Lower leg skin (tissue), 4 donors: ENCODE measurements at places on chromosomes 6 and 20. TPM values are rescaled to one million over a fixed set of nuclear protein-coding genes. Genes with fewer than 3 reads are reported as not detected.

DNA sequence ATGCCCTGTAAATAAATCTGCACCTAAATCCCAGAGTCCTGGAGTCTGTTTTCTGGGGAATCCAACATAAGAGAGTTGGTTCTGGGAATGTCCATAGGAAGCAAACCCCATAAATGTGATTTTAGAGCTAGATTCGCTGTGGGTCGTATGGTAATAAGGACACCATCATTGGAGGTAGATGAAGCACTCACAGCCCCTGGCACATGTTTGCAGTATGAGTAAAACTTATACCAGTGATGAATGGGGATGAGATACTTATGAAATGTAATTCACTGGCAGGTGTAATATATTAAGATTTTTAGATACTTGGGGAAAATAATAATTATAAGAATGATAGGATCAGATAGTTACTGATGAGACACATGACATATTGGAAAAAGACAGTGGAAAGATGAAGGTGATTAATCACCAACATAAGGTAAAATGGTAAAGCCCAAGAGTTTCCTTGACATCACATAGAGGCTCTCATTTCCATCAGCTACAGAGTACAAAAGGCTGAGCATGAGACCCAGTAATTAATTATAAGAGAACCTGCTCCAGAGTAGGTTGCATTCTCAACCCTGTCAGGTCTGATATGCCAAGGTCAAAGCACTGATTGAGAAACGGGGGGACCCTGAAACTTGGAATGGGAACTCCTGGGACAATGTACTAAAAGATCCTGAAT, 44.7 kb upstream of the THEMIS start:
- DNase-seq: no peak

- DNase-seq: peak; percentile 89
Observed at GRCh38 chr6:90296341-90297114, at the start of gene BACH2. TSS of gene BACH2 (minus strand) at chr6:90296843. CDS start at chr6:90008844, 287,999 bp downstream.

GRCh38 chr6:2028457-2029038, 216.9 kb downstream of the GMDS start:
- no peak for DNase-seq

DNA sequence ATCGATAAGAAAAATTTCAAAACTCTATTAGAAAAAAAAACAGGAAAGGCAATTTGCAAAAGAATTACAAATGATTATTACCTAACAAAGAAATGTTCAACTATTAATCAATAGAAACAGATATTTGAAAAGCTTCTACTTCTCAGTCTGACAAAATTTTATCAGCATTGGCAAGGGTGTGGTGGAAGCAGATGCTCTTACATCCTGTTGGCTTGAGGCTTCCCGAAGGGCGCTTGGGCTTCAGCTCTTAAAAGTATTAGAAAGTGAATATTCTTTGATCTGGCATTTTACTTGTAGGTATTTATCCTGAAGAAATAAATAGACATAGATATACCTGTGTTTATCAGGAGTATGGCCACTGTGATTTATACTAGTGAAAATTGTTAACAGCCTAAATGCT, 38.7 kb downstream of the SLC35D3 start:
- DNase-seq: no peak

GRCh38 chr6:52300489-52300931, 16.0 kb upstream of the MCM3 start:
- DNase-seq: no peak

Gene ORC3
- total RNA-seq: 19.1 TPM
